ENCODE measurements at places on chromosomes 5 and 9. TPM values are rescaled to one million over a fixed set of nuclear protein-coding genes. Genes with fewer than 3 reads are reported as not detected.

Gene FOXD4L6
- total RNA-seq = not detected

Gene NME5
- not detected for total RNA-seq

Gene ZNF883
- total RNA-seq = 2.1 TPM

Gene ARSK
- 5.2 TPM for total RNA-seq

Gene TRMO
- total RNA-seq = 17.7 TPM

DNA sequence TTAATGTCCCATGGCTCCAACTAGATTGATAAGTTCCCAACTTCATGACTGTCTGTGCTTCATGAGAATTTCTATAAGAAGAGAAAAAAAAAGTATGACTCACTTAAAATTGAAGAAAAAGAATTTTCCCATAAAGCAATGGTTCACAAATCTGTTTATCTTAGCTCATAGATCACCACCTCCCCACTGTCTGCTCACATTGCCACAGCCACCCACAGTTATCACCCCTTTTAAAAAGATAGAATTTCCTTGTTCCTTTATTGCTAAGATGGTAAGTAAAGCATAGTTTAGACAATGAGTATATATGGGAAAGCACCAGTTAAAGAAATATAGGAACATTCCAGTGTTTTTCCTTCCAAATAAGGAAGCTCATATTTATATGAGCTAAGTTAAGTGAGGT, 67.1 kb downstream of the ALDH7A1 start:
- no peak overlapping the region for H3K27ac ChIP-seq
- no peak for DNase-seq
- no peaks in the 10 kb centered on the region for H3K36me3 ChIP-seq
- no peaks in the 10 kb centered on the region for H3K27me3 ChIP-seq

DNA sequence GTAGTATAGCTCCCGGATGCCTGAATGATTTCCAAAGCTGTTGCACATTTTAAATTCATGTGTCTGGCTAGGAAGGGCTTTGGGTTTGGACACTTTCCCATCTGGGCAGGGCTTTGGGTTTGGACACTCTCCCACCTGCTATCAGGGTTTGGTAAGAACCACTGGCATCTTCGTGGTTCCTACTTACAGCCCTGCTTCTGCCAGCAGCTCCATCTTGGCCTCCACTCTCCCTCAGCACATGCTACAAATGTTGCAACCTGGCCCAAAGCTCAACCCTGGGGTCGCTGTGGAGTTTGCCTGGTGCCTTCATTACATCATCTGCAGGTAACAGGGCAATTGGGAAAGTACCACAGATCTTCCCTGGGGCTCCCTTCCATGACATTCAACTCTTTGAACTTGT, 3.5 kb downstream of the TMCO6 start:
- peaks cover 22% of the 10 kb centered on the region for H3K36me3 ChIP-seq
- H3K27me3 ChIP-seq = peaks cover 3% of the 10 kb centered on the region
- peaks cover 50% of the 10 kb centered on the region for H3K4me1 ChIP-seq
- H3K27ac ChIP-seq = no peak overlapping the region
- DNase-seq = no peak

DNA sequence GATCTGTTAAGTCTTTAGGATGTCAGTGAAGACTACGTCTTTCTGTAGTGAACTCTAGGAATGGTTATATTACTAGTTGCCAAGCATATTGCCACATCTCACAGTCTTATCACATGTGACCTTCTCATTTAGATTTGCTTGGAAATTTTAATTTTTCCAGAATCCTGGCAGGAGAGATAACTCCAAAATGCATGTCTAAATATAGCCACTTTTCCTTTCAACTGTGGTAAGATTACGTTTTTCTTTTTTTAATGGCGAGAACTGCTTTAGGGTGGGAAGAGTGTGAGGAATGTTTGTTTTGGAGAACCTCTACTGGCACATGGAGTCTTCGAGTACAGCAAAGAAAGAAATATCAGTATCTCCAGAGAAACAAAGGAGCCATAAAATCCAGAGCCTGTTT, 91.7 kb upstream of the ADAMTSL1 start:
- no peak overlapping the region for H3K27ac ChIP-seq
- H3K27me3 ChIP-seq = peaks cover 9% of the 10 kb centered on the region
- H3K4me3 ChIP-seq = no peak overlapping the region
- H3K36me3 ChIP-seq = no peaks in the 10 kb centered on the region
- DNase-seq = no peak

DNA sequence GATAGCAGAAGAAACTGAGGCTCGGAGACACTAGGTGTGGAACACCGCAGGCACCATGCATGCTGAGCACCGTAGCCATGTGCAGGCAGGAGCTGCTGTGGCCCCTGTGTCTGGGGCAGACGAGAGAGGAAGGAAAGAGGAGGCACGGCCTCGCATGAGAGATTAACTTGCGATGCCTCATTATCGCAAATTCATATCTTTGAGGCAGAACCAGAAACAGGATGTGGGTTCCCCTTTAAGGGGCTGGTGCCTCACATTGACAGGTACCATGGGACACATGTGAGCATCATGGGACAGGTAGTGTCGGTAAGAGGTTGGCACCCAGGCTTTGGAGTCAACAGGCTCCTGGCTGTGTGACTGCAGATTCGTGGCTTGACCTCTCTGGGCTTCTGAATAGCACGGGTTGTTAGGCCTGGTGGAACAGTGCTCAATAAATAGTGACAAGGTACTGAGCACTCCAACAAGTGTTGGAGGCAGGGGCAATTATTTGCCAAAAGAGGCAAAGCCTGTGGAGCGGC, 40.8 kb downstream of the NAIF1 start:
- H3K27ac ChIP-seq = peak overlapping the region; percentile 96
- no peaks in the 10 kb centered on the region for H3K27me3 ChIP-seq
- peaks cover 82% of the 10 kb centered on the region for H3K4me1 ChIP-seq
- H3K4me3 ChIP-seq = peak overlapping the region; percentile 60
- H3K36me3 ChIP-seq = peaks cover 2% of the 10 kb centered on the region

DNA sequence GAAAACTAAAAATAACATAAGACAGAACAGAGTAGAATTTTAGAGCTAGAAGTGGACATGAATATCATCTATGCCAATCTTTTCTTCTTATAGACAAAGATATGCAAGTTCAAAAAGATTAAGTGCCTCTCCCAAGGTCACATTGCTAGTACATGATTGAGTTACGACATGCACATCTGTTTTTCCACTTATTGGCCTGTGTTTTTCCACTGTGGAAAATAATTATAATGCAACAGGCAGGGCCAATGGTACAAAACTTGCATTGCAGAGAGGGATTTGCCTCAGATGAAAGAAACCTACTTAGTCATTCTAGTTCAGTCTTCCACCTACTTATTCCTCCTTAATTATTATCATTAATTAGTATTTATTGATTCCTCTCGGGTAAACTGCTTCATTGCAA, 407.8 kb upstream of the SGCD start:
- no peaks in the 10 kb centered on the region for H3K4me1 ChIP-seq
- H3K36me3 ChIP-seq = no peaks in the 10 kb centered on the region
- H3K27me3 ChIP-seq = peaks cover 6% of the 10 kb centered on the region

DNA sequence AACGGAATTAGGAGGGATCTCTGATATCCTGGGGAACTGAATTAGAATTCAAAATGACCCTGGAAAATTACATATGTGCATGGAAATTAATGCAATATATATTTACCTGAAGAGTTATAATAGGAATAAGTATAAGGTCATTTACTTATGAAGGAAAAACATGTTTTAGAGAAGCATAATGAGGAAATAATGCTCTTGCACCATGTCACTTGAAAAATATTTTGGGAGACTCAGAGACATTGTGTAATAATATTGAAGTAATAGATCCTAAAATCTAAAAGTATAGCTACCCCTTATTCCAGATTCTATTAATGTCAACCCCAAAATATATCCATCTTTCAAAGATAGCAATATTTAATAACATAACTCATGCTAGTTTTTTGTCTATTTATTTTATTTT, 28.4 kb downstream of the SPZ1 start:
- no peaks in the 10 kb centered on the region for H3K27me3 ChIP-seq
- H3K4me1 ChIP-seq = peaks cover 4% of the 10 kb centered on the region
- no peaks in the 10 kb centered on the region for H3K36me3 ChIP-seq
- no peak overlapping the region for H3K4me3 ChIP-seq
